ENCODE measurements at places on chromosomes 11 and 22.
A peak's percentile ranks its signal among the peaks of the same experiment; 100 is the strongest.

DNA sequence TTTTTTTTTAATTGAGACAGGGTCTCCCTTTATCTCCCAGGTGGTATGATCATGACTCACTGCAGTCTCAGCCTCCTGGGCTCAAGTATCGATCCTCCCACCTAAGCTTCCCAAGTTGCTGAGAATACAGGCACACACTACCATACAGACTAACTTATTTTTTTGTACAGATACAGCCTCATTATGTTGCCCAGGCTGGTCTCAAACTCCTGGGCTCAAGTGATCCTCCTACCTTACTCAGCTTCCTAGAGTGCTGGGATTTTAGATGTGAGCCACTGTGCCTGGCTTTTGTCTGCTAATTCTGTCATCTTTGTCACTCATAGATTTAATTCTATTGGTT lies 43.5 kb downstream of the CBL start:
- no peak for DNase-seq

DNA sequence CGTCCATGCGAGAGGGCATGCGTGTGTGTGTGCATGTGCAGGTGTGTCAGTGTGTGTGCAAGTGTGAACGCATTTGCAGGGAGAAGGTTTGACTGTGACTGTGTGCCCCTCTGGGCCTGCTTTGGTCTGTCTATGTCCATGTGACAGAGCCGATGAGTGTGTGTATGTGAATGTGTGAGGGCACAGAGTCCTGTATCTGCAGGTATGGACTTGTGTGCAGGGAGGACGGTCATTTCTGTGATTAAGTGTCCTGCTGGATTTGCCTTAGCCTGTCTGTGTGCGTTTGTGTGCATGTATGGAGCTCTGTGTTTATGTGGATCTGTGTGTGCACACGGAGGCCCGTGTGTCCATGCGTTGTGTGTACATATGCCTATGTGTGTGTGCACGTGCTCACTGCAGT lies 5.4 kb downstream of the EMID1 start:
- DNase-seq: no peak

- DNase-seq: no peak
These were observed 1.1 kb upstream of the CECR2 start for GRCh38 chr22:17368144-17368543.

GRCh38 chr11:3353066-3353465 lies 25.9 kb downstream of the ZNF195 start:
- DNase-seq: no peak

- DNase-seq: no peak
These were observed 9.8 kb downstream of the SPON1 start for GRCh38 chr11:13972043-13972910.

- no peak for DNase-seq
These were observed 4.3 kb downstream of the KRTAP5-6 start for GRCh38 chr11:1701091-1701807.

DNA sequence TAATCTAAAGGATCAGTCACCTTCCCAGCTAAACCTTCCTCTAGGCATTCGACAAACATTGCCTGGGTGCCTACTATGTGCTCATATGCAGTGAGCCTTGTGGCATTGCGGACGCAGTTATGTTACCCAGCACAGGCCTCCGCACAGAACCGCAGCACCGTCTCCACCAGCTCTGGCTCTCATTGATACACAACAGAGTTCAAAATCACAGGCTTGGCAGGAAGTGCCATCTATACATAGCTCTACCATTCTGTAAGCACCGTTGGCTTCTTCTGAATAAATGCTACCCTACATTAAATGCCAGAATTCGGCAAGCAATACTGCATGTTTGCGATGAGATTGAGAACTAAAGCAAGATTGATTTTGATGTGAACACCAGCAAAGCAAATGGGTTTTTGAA lies 31.0 kb downstream of the DSCAML1 start:
- no peak for DNase-seq

DNA sequence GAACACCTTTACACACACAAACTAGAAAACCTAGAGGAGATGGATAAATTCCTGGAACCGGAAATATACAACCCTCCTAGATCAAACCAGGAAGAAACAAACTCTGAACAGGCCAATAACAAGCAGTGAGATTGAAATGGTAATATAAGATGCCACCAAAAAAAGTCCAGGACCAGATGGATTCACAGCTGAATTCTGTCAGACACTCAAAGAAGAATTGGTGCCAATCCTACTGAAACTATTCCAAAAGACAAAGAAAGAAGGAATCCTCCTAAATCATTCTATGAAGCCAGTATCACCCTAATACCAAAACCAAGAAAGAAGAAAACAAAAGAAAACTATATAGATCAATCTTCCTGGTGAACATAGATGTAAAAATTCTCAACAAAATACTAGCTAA lies 33.9 kb downstream of the PIWIL3 start:
- DNase-seq: no peak

- no peak for DNase-seq
These were observed 33.3 kb downstream of the NADSYN1 start for GRCh38 chr11:71486320-71486719.

GRCh38 chr11:65853246-65853979 lies 4.6 kb downstream of the CFL1 start:
- no peak for DNase-seq

DNA sequence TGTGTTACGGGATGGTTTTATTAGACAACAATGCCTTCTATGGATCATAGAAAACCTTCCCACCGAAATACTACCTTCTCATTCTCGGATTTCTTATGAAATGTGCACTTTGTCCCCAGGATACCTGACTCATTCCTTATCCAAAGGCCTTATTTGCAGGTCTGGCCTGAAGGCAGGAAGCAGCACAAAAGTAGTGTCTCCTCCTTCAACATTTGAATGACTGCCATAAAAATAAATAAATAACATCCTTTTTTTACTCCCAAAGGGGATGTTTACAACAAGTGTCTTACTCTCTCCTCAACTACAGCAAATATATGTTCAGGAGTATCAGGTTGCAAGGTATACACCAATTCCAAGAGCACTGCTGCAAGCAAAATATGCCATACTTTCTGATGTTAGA lies 41.6 kb upstream of the PAK1 start:
- no peak for DNase-seq

DNA sequence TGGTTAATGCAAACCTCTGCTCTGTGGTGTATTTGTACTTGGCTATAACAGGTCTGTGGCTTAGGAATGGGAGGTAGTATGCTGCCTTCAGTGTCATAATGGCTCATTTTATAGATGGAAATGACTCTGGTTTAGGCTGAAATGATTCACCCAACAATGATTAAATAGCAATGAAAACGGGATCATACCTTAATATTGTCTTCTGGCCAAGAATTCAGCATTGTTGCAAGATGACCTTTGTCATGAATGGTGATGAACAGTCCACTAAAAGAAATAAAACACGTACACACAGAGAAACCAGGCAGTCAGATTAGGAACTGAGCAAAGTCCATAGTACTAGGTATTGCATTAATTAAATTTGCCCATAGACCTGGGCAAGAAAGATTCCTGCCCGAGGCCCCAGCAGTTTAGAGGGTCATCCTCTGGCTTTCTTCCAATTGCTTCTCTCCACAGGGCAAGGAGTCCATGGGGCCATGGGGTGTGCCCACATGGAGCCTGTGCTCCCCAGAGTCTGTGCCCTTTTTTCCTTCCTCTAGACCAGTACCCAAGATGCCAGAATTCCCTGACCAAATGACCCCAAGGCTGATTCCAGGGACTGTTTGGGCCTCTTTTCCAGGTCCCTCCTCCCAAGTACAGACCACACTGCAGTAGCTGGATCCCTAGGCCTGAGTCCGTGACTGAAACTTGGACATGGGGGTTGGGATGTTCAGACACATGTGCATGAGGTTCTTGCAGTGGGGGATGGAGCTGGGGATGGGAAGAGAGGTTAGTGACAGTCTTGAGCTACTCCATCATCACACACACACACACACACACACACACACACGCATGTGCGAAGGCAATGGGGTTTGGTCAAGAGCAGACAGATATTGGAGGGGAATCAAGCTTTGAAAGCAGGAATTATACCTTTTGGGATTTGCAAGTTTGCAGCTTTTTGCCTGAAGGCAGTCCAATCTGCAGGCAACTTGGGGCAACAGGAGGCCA lies 134.2 kb downstream of the CCDC81 start:
- no peak for DNase-seq

- DNase-seq: no peak
These were observed 5.7 kb downstream of the ZFTA start for GRCh38 chr11:63762654-63763495.

GRCh38 chr11:122375687-122376399 lies 259.8 kb upstream of the BLID start:
- DNase-seq: no peak

- no peak for DNase-seq
These were observed 580.6 kb upstream of the ANO5 start for GRCh38 chr11:21612326-21612725.

- DNase-seq: no peak
These were observed 174.2 kb downstream of the NTM start for GRCh38 chr11:131544591-131544990.

DNA sequence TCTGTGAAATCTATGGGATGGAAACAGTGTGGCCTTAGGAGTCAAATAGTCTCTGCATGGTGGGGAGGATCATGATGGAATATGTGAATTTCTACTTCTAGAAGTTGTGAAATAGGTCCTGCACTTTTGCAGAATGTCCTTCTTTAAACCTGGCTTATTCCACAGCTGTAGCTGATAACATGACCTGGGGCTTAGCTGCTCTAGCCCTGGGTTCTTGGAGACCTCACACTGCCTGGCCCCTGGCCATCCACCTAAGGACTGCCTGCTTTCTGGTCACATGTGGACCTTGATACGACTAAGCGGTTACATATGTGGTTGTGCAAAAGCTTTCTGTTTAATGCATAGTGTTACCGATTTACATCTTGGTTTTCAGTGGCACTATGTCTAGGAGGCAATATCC lies 88.2 kb downstream of the SWAP70 start:
- no peak for DNase-seq

DNA sequence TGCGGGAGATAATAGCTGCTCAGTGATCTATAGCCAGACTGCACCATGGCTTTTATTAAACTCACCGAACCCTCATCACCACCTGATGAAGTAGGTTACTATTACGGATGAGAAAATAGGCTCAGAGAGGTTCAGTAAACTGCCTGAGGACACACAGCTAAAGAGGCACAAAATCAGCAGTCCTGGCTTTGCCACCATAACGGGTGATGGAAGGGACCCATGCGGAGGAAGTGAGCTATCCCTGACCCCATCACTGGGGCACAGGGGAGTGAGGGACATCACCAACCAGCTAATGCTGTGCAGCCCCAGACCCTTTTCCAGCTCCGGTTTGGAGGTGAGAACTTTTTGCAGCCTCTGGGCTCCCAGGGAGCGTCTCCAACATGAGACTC lies 7.3 kb upstream of the DERL3 start:
- DNase-seq: no peak

- no peak for DNase-seq
These were observed 16.0 kb downstream of the CAPRIN1 start for GRCh38 chr11:34067383-34068065.

- DNase-seq: no peak
These were observed 341.7 kb upstream of the CADM1 start for GRCh38 chr11:115845872-115846271.

DNA sequence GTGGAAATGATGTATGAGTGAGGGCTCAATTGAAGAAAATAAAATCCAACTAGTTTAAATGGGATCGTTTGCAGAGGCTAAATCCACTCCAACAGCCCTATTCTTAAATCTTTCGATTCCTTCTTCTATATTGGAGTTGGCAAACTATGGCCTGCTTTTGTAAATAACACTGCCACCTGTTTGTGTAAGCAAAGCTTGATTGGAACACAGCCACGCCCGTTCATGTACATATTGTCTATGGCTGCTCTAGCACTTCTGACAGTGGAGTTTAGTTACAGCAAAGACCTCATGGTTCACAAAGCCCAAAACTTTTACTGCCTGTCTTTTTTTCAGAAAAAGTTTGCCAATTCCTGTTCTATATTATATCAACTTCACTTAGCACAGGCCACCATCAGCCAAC lies 40.6 kb upstream of the RCN1 start:
- no peak for DNase-seq

- no peak for DNase-seq
These were observed 456 bp downstream of the AAMDC start for GRCh38 chr11:77821349-77821851.

- DNase-seq: no peak
These were observed 2.7 kb downstream of the FREY1 start for GRCh38 chr11:45904309-45904915.

- DNase-seq: no peak
These were observed 55.1 kb upstream of the RCE1 start for GRCh38 chr11:66787934-66788758.

- DNase-seq: peak; percentile 67
These were observed 65.0 kb downstream of the SFI1 start for GRCh38 chr22:31561238-31561887.

DNA sequence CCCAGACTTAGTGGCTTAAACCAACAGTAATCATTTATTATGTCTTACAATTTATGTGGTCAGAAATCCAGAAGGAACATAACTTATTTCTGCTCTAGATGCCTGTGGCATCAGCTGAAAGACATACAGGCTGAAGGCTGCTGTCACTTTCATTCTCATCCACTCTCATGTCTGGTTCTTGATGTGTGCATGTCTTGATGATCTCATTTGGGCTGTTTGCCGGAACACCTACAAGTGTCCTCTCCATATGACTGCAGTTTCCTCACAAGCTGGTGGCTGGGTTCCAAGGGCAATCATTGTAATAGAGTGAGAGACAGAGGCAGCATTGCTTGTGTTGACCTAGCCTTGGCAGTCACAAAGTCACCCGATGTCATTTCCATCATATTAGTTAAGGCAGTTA lies 1375.9 kb upstream of the RAG2 start:
- DNase-seq: no peak

DNA sequence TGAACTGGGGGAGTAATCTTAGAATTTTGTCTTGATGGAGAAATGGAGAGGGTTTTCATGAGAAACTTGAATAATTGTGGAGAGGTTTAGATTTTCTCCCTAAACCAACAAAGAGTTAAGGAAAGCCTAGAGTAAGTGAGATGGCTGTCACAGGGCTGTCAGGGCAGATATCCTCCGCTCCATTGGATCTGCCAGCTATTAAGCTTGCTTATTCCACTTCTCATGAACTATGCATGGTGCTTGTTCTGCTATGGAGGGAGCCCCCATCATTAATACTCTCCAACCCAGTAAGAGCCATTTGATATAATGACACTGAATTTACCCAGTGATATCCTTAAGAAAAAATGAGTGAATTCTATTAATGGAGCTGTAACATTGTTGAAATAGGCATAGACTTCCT lies 342.8 kb upstream of the MTNR1B start:
- no peak for DNase-seq

DNA sequence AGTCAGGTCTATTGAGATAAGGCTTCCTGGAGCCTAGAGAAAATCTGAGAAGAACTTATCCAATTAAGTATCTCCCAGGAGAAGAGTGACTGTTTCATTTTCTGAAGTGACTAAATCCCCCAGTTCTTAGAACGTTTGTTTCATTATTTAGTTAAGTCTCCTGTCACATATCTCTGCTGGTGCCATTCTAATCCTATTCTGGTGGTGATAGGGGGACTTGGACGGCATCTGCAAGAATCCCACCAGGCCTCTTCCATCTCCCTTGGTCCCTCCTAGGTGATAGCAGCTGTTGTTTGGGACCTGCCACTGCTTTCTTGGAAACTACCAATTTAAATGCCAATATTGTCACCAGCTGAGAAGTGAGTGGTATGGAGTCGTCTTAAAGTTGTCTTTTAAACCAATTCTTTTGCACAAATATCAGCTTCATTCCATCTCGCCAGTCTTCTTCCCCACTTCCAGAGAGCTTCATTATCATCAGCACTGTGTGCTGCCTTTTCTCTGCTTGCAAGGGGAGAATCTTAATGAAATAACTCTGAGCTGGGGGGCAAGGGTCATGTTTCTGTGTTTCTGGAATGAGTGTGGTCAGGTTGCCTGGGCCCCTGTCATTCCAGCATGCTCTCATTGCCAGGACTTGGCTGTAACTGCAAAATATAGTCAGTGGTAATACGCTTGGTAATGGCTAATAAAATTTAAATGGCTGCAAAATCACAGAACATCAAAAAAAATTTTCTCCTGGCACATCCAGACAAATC lies 104.8 kb downstream of the LDLRAD3 start:
- no peak for DNase-seq
